PC-9 (cell line): ENCODE measurements at places on chromosomes 13 and 19. TPM values are rescaled to one million over a fixed set of nuclear protein-coding genes. Genes with fewer than 3 reads are reported as not detected.

CALR gene
- 606 and 727 TPM in 2 replicates for total RNA-seq

ADGRE1 gene
- not detected in 2 replicates for total RNA-seq

ZNF181 gene
- 2.6 and 4.7 TPM in 2 replicates for total RNA-seq

KIR3DL2 gene
- not detected in 2 replicates for total RNA-seq

AZU1 gene
- total RNA-seq: not detected in 2 replicates

FBXO27 gene
- total RNA-seq: 48.5 and 88.9 TPM in 2 replicates

KASH5 gene
- total RNA-seq: 0.39 TPM in 1 of 2 replicates, not detected in the other

DPF1 gene
- total RNA-seq: 0.81 and 1.1 TPM in 2 replicates

WDR18 gene
- total RNA-seq: 61.5 and 95.3 TPM in 2 replicates

CD209 gene
- total RNA-seq: not detected in 2 replicates

VSTM1 gene
- 0.59 TPM in 1 of 2 replicates, not detected in the other for total RNA-seq
